ENCODE measurements at places on chromosomes 13 and 19.

GRCh38 chr19:16141043-16141442, 2.4 kb upstream of the HSH2D start:
- no peak for DNase-seq

- DNase-seq, result peak; percentile 94
Observed at GRCh38 chr19:10478903-10479384, 24.2 kb downstream of the KEAP1 start.

- no peak for DNase-seq
Observed at GRCh38 chr13:51065372-51066090, 45.5 kb downstream of the C13orf42 start.

GRCh38 chr19:11570039-11570462, 7.4 kb downstream of the ACP5 start:
- no peak for DNase-seq

DNA sequence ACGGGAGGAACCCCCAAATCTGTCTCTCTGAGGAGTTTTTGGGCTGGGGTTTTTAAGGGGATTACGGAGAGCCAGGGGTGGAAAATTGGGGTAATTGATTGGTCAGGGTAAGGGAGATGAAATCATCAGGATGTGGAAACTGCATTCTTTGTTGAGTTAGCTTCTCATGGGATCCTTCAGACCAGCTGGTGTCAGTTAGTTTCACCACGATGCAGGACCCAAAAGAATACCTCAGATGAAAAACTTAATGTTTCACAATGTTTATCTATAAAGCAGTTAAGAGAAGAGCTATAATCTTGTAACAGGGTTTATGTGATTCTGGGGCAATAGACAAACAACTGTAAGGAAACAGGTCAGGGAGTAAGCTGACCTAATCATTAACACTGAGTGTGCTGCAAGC, 230.8 kb downstream of the POU4F1 start:
- DNase-seq, result no peak

DNA sequence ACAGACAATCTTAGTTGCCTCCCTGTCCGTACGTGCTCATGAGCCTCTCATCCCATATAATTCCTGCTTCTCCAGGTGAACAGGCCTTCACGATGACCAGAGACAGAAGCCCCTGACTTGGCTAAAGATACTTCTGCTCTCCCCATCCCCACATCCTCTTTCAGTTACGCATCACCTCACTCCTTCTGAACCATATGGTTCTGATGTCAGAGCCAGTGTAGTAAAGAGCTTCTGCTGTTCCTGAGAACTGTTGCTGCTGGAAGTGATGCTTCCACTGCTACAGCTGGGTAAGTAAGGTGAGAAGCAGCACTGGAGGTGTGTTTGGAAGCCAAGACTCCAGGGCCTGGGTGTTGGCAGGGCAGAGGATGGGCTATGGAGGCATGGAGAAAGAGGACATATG, 12.9 kb downstream of the SIGLECL1 start:
- DNase-seq, result no peak

- no peak for DNase-seq
Observed at GRCh38 chr13:39185326-39185725, 147.1 kb downstream of the NHLRC3 start.

- DNase-seq, result no peak
Observed at GRCh38 chr13:106522898-106523525, 12.4 kb downstream of the EFNB2 start.
